ENCODE measurements at places on chromosomes 12 and 14.

GRCh38 chr14:96104469-96105057 is 65.4 kb downstream of the C14orf132 start:
- DNase-seq, result no peak

DNA sequence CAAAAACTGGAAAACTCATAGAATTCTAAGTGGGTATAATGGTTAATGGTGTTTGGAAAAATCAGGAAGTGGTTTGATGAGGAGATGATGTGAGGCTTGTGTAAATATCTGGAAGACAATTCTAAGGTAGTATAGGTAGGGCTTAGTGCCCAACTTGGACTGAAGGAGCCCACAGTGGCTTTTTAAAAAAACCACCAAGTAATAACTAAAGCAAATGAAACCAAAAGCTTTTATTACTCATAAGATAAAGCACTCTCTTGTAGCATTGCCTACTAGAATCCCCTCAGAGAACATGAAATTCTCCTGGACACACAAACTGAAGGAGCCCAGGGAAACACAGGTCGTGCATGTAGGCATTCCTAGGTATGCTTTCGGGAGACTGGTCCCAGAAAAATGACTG is 324.5 kb downstream of the NELL2 start:
- DNase-seq, result no peak

- peak; percentile 13 for DNase-seq
Measured at GRCh38 chr14:105138021-105138541, 30.5 kb downstream of the JAG2 start.

DNA sequence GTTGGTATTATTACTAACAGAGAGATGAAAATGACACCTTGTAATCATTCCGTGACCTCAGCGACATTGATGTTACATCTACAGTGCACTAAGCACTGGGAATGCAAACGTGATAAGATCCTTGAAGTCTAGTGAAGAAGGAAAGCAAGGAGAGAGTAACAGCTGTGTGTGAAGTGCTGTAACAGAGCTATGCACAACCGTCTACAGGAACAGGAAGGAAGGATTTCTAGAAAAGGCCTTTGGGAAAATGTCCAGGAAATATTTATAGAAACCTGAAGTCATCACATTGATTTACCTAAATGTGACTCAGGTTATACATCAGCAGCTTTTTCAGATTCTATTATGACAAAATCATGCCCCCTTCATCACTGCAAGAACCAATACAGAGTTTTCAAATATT is 304.2 kb upstream of the AMIGO2 start:
- DNase-seq, result no peak

DNA sequence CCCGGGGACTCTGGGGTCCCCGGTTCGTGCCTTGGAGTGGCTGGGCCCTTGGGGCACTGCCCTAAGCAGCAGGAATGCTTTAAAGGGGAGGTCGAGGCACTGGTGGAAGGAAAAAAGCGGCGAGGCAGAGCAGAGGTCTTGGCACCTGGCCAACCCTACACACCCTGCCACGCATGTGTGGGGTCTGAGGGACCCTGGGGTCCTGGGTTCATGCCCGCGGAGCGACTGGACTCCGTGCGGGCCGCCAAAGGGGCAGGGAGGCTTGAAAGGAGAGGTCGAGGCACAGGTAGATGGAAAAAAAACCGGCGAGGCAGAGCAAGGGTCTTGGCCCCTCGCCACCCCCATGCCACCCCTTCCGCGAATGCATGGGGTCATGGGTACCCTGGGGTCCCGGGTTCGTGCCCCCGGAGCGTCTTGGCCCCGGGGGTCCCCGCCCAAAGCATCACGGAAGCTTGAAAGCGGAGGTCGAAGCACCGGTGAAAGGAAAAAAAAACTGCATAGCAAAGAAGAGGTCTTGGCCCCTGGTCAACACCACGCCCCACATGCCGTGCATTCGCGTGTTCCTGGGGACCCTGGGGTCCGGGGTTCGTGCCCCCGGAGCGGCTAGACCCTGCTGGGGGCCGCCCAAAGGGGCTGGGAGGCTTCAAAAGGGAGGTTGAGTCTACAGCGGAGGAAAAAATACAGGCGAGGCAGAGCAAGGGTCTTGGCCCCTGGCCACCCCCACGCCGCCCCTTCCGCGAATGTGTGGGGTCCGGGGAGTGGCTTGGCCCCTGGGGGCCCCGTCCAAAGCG is 312.9 kb downstream of the ALG10 start:
- no peak for DNase-seq

- no peak for DNase-seq
Measured at GRCh38 chr14:59362513-59362912, 102.7 kb downstream of the GPR135 start.

DNA sequence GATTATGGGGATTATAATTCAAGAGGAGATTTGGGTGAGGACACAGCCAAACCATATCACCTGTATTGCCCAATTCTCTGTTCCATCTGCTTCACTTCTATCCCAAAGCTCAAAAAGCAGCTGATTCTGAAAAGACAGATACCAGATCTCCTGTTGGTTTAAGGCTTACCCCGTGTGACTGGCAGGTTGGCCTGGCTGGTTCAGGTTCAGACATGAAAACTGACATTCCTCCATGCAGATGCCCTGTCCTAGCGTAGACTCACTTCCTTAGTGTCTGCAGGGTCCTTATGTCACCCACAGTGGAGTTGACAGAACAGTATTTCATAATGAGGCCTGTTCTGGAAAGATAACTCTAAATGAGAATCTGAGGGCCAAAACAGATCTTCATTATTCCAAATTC is 61.1 kb upstream of the FLRT2 start:
- no peak for DNase-seq

DNA sequence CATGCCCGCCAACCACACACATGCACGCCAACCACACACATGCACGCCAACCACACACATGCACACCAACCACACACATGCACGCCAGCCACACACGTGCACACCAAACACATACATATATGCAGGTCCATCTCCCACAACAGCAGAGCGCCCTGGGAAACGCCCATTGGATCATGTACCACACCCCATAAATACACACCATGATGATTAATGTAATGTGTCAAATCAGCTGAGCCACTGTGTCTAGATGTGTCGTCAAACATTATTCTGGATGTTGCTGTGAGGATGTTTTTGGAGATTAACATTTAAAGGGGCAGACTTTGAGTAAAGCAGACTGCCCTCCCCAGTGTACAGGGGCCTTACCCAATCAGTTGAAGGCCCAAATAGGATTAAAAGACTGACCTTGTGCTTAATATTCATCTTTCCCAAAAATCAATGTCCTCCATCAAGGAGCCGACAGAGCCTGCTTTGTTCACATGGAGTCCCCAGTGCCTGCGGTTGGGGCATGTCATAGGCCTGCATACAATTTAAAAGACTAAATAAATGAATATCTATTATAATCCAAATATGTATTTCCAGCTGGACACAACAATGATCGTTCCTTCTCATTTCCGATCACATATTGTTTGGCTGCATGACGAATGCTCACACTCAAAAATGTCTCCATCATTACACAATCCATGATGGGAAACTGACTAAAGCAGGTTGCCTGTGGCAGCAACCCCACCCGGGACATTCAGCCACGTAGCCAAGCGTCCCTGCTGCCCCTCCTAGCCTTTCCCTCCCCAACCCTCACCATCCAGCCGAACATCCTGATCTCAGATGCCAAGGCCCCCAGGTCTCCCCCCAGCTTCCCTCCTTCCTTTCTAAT is 23.2 kb upstream of the BDKRB2 start:
- no peak for DNase-seq

DNA sequence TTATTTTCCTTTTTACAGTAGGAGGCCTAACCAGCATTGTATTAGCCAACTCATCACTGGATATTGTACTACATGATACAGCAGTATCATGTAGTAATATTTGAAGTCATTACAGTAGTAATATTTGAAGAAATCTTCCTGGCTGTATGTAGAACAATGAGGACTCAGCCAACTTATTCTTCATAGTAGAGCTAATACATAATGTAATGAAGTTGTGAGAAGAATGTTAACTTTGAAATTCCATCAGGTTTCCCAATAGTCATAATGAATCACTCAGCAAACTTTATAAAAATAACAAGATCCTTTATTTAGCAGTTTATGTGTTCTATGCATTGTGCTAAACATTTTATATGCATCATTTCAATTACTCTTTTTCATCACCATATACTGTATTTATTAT is 61.8 kb downstream of the LRRK2 start:
- DNase-seq, result no peak

- DNase-seq, result no peak
Measured at GRCh38 chr14:33611405-33612196, 339.3 kb downstream of the EGLN3 start.

DNA sequence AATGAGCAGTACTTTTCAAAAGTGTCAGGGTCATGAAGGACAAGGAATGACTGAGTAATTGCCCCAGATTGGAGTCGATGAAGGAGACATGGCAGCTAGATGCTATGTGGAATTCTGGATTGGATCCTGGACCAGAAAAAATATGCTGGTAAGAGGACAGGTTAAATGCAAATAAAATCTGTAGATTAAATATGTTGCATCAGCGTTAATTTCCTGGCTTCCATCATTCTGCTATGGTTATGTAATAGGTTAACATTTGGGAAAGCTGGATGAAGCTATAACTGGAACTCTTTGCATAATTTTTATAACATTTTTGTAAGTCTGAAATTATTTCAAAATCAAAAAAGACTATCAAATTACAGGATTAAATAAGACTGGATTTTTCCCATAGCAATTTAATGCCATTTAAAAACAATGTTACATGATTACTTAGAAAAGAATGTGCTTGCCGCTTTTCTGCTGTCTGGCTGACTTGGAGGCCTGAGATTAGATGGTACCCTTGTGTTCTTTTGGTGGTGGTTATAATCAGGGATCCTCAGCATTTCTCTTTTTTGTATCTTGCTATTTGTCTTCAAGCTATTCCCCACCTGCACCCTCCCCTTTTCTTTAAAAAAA is 65.1 kb downstream of the FBXW8 start:
- no peak for DNase-seq
